Activated naive CD8-positive, alpha-beta T cell treated with anti-CD3 and anti-CD28 coated beads, Interleukin-2, amount 50 U/mL, for 24 hours (primary cell): ENCODE measurements at places on chromosomes 11 and 22.

GRCh38 chr11:116234989-116235568, 537.7 kb downstream of the BUD13 start:
- no peak for DNase-seq

DNA sequence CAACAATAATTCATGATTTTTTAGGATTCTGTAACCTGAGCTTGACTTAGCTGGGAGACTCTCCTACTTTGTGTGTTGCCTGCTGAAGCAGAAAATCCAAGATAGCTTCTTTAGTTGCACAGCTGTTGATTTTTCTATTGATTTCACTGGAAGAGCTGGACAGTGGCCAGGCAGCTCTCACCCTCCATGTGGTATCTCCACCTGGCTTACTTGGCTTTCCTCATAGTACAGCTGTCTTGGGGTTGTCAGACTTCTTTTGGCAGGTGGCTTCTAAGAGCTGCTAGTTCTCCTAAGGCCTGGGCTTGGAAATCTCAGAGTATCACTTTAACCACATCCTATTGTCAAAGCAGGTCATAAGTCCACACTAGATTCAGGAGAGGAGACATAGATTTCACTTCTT, 130.8 kb upstream of the SPON1 start:
- no peak for DNase-seq

- DNase-seq: no peak
Measured at GRCh38 chr11:33064033-33064825, 24.9 kb downstream of the TCP11L1 start.

DNA sequence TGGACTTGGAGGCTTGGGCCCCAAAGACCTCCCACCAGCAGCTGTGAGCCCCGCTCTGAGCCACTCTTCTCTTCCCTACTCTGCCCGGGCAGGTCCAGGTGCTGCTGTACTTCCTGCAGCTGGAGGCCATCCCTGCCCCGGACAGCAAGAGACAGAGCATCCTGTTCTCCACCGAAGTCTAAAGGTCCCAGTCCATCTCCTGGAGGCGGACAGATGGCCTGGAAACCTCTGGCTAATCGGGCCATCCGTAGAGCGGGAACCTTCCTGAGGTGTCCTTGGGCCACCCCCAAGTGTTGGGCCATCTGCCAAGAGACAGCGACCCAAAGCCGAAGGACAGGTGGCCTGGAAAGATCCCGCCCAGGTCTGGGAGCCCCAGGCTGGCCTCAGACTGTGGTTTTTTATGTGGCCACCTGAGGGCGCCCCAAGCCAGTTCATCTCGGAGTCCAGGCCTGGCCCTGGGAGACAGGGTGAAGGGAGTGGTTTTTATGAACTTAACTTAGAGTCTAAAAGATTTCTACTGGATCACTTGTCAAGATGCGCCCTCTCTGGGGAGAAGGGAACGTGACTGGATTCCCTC, 135.1 kb downstream of the BCR start:
- peak; percentile 50 for DNase-seq

- DNase-seq: no peak
Measured at GRCh38 chr11:113163291-113164030, 150.9 kb upstream of the TTC12 start.

DNA sequence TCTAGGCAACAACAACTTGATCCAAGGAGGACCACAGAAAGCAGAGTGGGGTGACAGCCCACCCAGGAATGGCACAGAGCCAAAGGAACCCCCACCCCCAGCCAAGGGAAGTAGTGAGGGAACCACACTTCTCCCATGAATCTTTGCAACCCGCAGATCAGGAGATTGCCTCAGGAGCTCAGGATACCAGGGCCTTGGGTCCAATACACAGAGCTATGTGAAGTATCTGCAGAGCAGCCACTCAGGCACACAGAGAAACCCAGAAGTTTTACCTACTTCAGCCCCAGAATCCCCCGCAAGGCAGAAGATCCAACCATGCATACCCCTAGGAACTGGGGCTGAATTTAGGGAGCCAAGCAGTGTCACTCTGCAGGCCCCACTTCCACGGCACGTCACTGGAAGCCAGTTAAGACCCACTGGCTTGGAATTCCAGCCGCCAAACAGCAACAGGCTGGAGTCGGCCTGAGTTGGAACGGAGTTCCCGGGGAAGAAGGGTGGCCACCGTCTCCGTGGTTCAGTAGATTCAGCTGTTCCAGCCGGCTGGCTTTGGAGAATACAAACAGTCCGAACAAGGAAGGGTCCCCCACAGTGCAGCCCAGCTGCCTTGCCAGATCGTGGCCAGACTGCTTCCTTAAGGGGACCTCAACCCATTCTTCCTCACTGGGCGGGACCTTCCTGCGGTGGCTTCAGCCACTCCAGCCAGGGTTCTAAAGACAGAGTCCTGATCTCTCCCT, 174.1 kb downstream of the TTC28 start:
- no peak for DNase-seq

DNA sequence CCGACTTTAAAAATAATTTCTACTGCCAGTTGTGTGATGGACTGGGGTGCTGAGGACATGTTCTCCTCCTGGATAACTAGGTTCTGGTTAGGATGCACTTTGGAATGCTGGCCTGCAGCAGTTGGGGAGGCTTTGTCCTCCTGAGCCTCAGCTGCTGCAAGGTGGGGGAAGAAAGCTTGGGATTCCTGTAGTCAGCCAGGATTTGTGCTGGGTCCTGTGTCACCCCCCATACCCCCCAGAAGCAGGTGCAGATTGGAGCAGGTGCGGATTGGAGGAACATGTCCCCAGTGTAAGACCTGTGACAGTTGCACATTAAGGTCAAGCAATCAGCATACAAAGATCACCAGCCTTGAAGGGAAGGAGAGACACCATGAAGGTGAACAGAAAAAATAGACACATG, 51.1 kb downstream of the MED15 start:
- DNase-seq: no peak
